ENCODE measurements at places on chromosomes 2 and 18. TPM values are rescaled to one million over a fixed set of nuclear protein-coding genes. Genes with fewer than 3 reads are reported as not detected.

APCDD1 gene
- not detected for total RNA-seq

RBBP8 gene
- total RNA-seq: 45.8 TPM

SESTD1 gene
- total RNA-seq: 14.3 TPM

CCL20 gene
- total RNA-seq: 0.96 TPM

TTR gene
- total RNA-seq: 0.18 TPM

MERTK gene
- 220 TPM for total RNA-seq

TANK gene
- total RNA-seq: 25.1 TPM

CROCC2 gene
- not detected for total RNA-seq

TMEM17 gene
- 9.3 TPM for total RNA-seq

TBR1 gene
- total RNA-seq: not detected

AGXT gene
- total RNA-seq: not detected

RUFY4 gene
- total RNA-seq: not detected

SNORC gene
- total RNA-seq: 1.1 TPM

CRACDL gene
- total RNA-seq: 1.0 TPM

NR4A2 gene
- total RNA-seq: 5.2 TPM

CRYBA2 gene
- total RNA-seq: not detected

NPPC gene
- total RNA-seq: 2.4 TPM

CNDP1 gene
- total RNA-seq: 0.51 TPM

EMILIN2 gene
- 16.4 TPM for total RNA-seq

BMP10 gene
- not detected for total RNA-seq

SLC23A3 gene
- total RNA-seq: 0.13 TPM

AMER3 gene
- total RNA-seq: not detected

PER2 gene
- 2.2 TPM for total RNA-seq

CAPN14 gene
- total RNA-seq: 0.24 TPM

MPP4 gene
- 0.11 TPM for total RNA-seq

FSIP2 gene
- total RNA-seq: not detected

B3GNT7 gene
- 21.5 TPM for total RNA-seq

TUBB8B gene
- 0.69 TPM for total RNA-seq

TMEM163 gene
- not detected for total RNA-seq

MOGAT1 gene
- not detected for total RNA-seq

SRBD1 gene
- 23.2 TPM for total RNA-seq

IL36G gene
- not detected for total RNA-seq

RNF181 gene
- 226 TPM for total RNA-seq

GREB1L gene
- 0.50 TPM for total RNA-seq

MAL gene
- not detected for total RNA-seq

NAT8 gene
- total RNA-seq: 2.4 TPM

GCG gene
- total RNA-seq: not detected

DLGAP1 gene
- 27.5 TPM for total RNA-seq

CD8B2 gene
- not detected for total RNA-seq

LYPD6B gene
- not detected for total RNA-seq

CRYGD gene
- total RNA-seq: not detected

CBLN2 gene
- total RNA-seq: not detected

NEU2 gene
- total RNA-seq: not detected
